ENCODE measurements at places on chromosomes 1 and 21. TPM values are rescaled to one million over a fixed set of nuclear protein-coding genes. Genes with fewer than 3 reads are reported as not detected.

Gene TIAM1
- 32.1 TPM for polyA plus RNA-seq

Gene GPR161
- not detected for polyA plus RNA-seq

Gene STX12
- polyA plus RNA-seq, result 9.3 TPM

Gene SLC25A34
- polyA plus RNA-seq, result 0.08 TPM

Gene ZNF593OS
- not detected for polyA plus RNA-seq

Gene TENT5C
- 0.91 TPM for polyA plus RNA-seq

Gene ELAPOR1
- 7.1 TPM for polyA plus RNA-seq

Gene KIF2C
- polyA plus RNA-seq, result not detected

Gene NT5C1A
- not detected for polyA plus RNA-seq

Gene ADSS2
- 25.3 TPM for polyA plus RNA-seq

Gene AP4B1
- 15.6 TPM for polyA plus RNA-seq

Gene PRR9
- polyA plus RNA-seq, result not detected

Gene FCRL1
- 0.33 TPM for polyA plus RNA-seq

Gene CD84
- polyA plus RNA-seq, result 11.3 TPM

Gene OR2L8
- not detected for polyA plus RNA-seq

Gene CBR1
- polyA plus RNA-seq, result 59.7 TPM

Gene AMY2A
- not detected for polyA plus RNA-seq

Gene PTPRU
- not detected for polyA plus RNA-seq

Gene TEDDM1
- 0.07 TPM for polyA plus RNA-seq

Gene KRTAP22-2
- not detected for polyA plus RNA-seq

Gene ADAMTS1
- polyA plus RNA-seq, result 0.71 TPM

Gene TMEM79
- polyA plus RNA-seq, result 9.8 TPM

Gene LCE1F
- polyA plus RNA-seq, result not detected

Gene KMO
- not detected for polyA plus RNA-seq

Gene MPL
- not detected for polyA plus RNA-seq

Gene TDRD10
- polyA plus RNA-seq, result not detected

Gene RYR2
- polyA plus RNA-seq, result not detected

Gene ANGPTL3
- polyA plus RNA-seq, result not detected

Gene SPRR2G
- polyA plus RNA-seq, result not detected

Gene TRAPPC10
- polyA plus RNA-seq, result 15.6 TPM

Gene UTS2
- not detected for polyA plus RNA-seq

Gene PRDM16
- not detected for polyA plus RNA-seq
